Mesenteric fat pad (tissue), 1 donor: ENCODE measurements at places on chromosomes 4 and X. TPM values are rescaled to one million over a fixed set of nuclear protein-coding genes. Genes with fewer than 3 reads are reported as not detected.

DNA sequence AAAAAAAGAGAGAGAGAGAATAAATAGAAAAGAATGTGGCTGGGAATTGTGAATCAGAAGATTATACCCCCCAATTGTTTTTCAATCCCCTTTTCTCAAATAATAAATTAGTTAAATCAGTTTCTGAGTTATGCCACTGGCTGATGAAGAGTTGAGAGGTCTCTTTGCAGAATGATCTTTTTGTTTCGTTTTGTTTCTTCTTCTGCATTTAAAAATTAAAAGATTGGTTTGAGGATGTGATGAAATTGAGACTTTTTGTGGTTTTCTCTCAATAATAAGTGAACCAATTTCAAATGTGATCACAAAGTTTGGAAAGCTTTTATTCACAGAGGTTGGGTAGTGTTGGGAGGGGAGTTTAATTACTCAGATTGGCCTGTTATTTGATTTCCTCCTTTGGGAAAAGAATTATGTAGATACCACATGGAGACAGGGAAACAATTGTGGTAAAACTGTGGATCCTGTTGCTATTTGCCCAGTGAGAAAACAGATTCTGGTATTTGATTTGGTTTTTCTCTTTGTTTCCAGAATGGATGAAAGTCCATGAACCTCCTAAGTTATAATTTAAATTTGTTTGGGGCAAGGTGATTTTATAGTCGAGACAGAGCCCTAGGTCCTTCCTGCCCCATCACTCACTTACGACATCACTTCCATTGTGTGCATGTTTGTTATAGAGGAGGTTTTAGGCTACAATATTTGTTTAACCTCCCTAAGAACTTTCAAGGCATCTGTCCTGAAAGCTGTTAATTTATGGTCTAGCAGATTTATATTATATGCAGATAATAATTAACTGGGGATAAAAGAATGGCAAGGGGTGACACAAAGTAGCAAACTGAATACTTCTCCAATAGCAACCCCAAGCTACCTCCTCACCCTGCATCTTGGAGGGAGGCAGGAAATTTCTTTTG is 92.0 kb upstream of the BMPR1B start:
- no peak for DNase-seq

- DNase-seq: no peak
Observed at GRCh38 chr4:172007889-172008288, 194.7 kb downstream of the GALNTL6 start.

DNA sequence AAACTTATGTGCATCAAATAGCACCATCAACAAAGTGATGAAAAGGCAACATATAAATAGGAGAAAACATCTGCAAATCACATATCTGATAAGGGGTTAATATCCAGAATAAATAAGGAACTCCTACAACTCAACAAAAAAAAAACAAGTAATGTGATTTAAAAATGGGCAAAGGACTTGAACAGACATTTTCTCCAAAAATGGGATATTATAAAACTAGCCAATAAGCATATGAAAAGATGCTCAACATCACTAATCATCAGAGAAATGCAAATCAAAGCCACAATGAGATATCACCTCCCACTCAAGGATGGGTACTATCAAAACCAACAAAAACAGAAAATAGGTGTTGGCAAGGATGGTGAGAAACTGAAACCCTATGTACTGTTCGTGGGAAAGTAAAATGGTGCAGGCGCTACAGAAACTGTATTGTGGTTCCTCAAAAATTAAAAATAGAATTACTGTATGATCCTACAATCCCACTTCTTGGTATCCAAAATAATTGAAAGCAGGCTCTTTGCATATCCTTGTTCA is 2.4 kb downstream of the DNAJB14 start:
- DNase-seq: no peak

DNA sequence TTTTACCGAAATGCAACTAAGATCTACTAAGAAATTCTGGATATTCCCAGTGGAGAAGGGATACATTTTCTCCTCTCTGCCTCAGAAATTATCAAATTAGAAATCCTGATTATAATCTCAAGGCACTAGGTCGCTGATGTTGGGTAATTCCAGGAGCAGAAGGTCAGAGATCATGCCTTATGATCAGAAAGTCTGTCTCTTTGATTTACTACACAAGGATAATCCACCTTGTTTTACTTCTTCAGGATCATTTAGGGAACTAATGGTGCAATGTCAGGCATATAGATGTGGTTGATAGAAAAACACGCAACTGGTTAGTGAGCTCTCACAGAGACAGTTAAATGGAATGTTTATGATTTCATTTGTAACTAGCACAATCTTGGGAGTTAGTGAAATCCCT is 1069.7 kb downstream of the STIM2 start:
- DNase-seq: no peak

GRCh38 chr4:113040793-113041192 is 8.7 kb upstream of the ANK2 start:
- no peak for DNase-seq

SULT1B1 gene
- total RNA-seq: 5.4 TPM
